ENCODE measurements at places on chromosomes 4 and X.

GRCh38 chr4:145319751-145320150 is 139.4 kb upstream of the OTUD4 start:
- DNase-seq = no peak

GRCh38 chr4:21469438-21470300 is 478.9 kb downstream of the KCNIP4 start:
- no peak for DNase-seq

DNA sequence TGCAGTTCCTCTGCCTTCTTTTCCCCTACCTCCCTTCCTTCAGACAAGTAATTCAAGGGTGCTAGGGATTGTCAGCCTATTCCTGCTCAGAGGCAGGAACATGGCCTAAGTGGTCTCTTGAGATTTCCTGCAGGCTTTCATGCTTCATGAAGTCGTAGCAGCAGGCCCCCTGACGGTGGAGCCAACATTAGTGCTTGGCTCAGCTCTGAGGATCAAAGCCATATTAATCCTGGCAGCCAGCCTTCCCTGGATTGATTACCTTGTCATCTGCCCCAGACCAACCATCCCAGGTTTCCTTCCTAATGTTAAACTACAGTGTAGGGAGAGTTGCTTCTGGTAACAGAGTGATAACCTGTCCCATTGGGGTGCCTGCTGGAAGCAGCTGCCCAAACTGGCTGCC is 84.1 kb downstream of the SLC16A2 start:
- DNase-seq = no peak

DNA sequence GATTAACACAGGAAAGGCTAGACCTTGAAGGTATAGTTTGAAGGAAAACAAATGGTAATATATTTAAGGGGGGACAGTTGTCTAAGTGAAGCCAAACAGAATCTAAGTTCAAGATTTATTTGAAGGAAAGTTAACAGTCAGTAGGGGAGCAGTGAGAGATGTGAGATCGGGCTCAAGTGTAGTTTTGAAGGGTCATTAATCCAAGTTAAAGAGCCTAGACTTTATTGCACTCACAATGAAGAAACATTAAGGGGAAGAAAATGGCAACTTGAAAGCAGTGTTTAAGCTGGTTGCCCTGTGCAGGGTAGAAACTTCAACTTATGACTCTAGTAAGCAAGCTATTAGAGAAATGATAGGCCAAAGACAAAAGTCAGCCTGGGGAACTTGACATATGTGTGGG is 1952.2 kb downstream of the PCDH7 start:
- DNase-seq = no peak

- no peak for DNase-seq
Observed at GRCh38 chr4:101593666-101594065, 196.9 kb upstream of the BANK1 start.

DNA sequence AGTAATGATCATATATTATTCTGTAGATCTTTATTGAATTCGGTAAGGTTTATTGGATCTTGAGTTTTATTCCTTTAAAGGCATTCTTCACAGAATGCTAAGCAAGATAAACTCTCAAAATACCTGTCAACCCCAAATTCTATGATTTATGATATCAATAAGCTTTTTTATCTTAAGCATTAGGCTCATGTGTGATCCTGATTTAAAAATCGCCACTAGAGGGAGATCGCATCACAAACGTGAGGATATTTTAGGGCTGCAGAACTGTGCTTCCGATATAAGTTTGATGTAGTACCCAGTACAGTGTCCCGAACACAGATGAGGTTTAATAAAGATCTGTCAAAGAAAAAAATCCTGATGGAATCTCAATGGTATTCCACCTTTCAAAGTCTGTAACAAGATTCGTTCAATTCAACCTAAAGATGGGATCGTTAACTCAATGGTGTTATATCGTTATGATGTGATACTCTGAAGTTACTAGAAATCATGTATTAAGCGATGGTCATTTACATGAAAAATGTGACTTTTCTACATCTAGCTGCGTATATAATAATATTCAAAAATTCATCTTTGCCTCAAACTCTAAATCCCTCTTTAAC is 169.0 kb downstream of the CORIN start:
- no peak for DNase-seq

DNA sequence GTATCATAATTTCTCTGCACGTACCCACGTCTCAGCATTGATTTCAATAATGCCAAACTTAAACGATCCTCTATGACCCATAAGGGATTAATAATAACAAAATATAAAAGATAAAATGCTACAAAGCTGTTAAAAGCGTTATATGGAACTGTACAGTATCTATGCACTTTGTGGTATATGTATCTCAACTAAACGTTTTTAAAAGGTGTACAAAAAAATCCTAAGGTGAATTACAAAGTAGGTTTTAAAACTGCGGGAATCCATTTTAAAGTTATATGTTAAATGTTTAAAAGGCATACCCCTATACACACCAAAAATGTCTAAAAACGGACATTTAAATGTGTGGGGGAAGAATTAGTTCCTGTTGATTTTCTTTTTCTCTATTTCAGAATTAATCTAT is 860 bp downstream of the ZNF182 start:
- no peak for DNase-seq

GRCh38 chr4:109574443-109574850 is 14.4 kb downstream of the MCUB start:
- no peak for DNase-seq

DNA sequence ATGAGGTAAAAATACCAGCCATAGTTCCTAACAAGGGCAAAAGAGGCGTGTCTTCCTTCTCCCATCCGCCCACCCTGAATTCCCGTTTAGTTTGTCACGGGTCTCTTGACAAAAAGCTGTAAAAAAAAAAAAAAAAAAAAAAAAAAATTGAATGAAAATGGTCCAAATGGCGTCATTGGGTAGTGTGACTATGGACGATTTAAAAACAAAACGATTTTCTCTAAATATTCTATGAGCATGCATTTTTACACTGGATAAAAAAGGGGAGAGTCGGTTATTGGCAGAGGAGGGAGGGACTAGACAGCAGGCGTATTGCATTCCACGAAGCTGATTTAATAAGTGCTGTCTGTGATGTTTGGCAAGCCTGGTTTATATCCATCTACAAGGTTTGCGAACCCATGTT is at the start of gene FAM133A:
Gene FAM133A (plus strand): TSS at position 338 of the 403 bp plus-strand sequence. CDS start 35,214 bp downstream, outside the sequence.
- DNase-seq = no peak

GRCh38 chr4:3878678-3879077 is 112.5 kb downstream of the ADRA2C start:
- peak; percentile 8 for DNase-seq

- no peak for DNase-seq
Observed at GRCh38 chr4:55675196-55675793, 39.2 kb upstream of the NMU start.

DNA sequence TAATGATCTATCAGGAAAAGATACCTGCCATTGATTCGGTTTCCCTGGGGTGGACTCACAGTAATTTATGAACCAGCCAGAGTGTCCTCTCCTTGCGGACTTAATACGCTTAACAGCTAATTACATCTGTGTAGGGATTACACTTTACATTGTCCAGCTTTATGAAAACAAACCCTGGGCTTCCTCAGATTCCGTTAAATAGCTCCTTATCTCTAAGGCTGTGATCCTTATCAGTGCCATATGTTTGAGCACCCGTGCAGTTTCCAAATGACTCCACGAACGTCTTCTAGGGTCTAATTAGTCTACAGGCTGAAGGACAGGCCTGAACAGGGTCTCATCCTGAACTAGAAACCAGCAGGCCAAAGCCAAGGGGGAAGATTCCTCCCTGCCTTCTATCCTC is 56.9 kb downstream of the KDR start:
- no peak for DNase-seq

GRCh38 chr4:4948370-4948769 is 70.9 kb downstream of the CYTL1 start:
- DNase-seq = no peak

GRCh38 chr4:176277162-176277904 is 8.3 kb upstream of the ASB5 start:
- peak; percentile 17 for DNase-seq

- DNase-seq = no peak
Observed at GRCh38 chrX:33204889-33205288, 6.5 kb downstream of the DMD start.

GRCh38 chr4:104728380-104729122 is 233.9 kb upstream of the CXXC4 start:
- DNase-seq = no peak

- DNase-seq = no peak
Observed at GRCh38 chrX:123918106-123918721, 43.3 kb upstream of the STAG2 start.

DNA sequence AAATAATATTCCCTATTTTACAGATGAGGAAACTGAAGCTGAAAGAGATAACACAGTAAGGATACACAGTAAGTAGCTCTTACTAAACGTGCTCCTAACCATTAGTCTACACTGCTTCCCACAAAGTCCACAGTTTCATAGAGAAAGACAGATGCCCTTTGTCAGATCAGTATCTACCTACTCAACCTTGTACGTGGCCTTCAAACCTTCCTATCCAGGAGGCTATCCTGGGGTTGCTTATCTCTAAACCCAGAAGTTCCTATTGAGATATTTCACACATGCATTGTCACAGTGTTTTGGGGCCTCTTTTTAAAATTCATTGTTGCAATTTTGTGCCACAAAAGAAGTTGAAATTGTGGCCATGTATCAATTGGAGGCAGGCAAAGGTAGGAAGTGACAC is 208.0 kb downstream of the ENOX2 start:
- no peak for DNase-seq

DNA sequence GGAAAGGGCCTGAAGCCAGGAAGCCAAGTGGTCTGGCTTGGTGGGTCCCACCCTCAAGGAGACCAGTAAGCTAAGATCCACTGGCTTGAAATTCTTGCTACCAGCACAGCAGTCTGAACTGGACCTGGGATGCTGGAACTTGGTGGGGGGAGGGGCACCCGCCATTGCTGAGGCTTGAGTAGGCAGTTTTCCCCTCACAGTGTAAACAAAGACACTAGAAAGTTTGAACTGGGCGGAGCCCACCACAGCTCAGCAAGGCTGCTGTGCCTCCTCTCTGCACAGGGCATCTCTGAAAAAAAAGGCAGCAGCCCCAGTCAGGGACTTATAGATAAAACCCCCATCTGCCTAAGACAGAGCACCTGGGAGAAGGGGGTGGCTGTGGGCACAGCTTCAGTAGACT is 63.1 kb downstream of the AFM start:
- no peak for DNase-seq

DNA sequence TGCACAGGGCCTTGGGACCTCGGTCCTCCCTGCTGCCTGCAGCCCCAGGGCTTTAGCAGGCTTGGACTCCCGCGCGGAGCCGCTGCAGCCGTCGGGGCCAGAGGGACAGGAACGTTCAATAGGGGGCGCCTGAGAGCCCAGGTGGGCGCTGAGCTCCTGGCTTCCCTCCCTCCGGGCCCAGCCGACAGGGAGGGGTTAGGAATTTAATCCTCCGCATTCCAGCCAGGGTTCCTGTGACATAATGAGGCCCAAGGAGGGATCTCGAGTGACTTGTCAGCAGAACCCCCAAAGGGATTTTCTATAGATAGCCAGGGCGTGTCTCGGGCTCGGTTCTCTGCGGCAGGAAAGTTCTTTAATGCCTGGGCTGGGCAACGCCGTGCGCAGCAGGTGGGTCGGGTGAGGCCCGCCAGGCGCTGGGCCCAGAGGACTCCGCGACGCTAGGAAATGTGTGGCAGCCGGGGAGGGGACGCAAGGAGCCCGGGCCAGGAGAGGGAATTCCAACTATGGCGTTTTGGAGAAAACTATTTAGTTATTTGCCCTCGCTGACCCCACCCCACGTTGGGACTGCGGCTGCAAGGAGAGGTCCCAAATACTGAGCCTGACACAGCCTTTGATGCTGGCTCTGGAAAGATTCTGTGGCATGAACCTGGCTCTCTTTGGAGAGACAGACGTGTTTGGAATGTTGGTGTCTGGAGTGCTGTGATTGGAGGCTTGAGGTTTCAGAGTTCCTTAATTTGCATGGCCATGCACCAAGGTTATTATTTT is 285.2 kb upstream of the GATB start:
- peak; percentile 38 for DNase-seq

DNA sequence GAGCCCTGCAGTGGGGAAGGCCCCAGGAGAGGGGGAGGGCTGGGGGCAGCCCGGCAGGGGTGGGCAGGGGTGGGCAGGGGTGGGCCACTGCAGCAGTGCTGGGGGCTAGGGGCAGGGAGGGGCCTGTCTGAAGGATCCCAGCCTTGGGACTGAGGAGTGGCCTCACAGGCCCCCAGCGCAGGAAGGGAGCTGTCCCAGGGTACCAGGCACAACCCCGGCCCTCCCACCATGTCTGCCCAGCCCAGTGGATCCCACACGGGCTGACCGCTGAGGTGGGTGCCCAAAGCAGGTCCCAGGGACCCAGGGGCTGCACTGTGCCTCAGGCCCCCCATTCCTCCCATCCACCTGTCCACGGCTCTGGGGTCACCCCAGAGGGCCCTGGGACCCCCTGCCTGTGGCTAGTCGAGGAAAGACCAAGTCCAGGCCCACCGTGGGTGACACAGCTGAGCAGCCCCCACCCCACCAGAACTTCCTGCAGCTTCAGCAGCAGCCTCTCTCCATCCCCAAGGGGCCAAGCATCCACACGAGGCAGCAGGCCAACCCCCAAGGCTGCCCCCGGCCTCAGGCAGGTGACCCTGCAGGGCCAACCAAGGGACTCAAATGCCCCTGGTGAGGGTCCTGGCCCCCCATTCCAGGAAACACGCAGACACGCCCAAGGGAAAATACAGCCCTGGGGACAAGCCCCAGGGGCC is 46.4 kb downstream of the FAM53A start:
- no peak for DNase-seq
